ENCODE measurements at places on chromosomes 4 and X.
A peak's percentile ranks its signal among the peaks of the same experiment; 100 is the strongest.

- DNase-seq = peak; percentile 1
Observed at GRCh38 chrX:103343105-103343504, 13.1 kb downstream of the TCEAL7 start.

DNA sequence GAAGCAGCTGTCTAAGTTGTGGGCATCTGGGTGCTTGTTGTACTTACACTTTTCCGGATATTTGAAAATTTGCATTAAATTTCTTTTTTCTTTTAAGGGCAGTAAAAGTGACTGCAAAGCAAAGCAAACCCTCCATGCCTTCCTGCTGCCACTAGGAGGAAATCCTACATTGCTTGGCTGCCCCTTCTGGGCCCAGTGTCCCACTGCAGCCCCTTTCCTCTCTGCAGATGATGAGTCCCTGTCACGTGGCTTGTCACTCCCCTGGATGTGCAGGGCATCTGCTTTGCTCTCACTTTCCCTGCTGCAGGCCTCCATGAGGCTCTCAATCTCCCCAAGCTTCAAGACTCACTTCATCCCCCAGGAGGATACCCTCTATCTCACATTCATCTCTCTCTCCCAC is 12.7 kb downstream of the TSR2 start:
- no peak for DNase-seq

- DNase-seq = no peak
Observed at GRCh38 chrX:9846631-9847030, 60.4 kb downstream of the SHROOM2 start.

DNA sequence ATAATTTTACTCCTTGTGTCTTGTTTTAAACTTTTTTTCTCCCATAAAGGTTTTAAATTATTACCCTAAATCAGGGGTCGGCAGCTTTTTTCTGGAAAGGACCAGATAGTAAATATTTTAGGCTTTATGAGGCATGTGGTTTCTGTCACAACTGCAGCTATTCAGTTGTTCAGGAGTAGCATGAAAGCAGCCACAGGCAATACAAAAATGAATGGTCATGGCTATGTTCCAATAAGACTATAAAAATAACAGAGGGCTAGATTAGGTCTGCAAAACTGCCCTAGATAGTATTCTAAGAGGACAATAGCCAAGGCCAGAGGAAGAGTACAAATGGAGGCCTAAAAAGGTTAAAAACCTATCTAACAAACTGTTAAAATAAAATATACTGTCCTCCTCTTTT is 24.6 kb downstream of the HERC5 start:
- no peak for DNase-seq

DNA sequence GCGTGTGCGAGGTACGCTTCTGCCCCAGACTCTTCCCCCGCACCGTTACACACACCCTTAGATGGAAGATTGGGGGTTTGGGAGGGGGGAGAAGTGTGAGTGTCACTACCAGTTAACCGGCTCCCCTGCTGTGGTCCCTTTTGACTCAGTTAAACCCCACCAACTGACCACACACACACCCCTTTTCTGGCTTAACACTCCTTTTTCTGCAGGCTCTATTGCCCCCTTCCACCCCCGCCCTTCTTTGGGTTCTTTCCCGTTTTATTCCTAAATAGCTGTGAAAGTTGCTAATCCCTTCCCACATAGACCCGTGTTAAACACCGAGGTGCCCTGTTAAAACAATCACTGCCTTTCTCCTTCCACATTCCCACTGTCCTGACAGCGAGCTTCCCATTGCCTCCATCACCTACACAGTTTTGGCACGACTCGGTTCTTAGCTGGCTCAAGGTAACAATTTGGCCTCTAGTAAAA is 3.7 kb upstream of the NR3C2 start:
- DNase-seq = no peak

DNA sequence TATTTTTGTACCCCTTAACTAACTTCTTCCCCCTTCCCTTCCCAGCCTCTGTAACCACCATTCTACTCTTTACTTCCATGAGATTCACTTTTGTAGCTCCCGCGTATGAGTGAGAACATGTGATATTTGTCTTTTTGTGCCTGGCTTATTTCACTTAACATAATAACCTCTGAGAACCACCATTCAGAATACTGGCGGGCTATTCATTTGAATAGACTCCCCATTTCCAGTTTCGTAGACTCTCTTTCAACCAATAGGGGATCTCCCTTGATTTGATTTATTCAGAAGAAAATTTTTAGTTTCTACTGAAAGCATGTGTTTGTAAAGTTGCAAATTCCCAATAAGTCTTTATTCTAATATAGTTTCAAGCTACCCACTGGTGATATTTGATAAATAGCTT is 117.2 kb downstream of the GATB start:
- DNase-seq = no peak

DNA sequence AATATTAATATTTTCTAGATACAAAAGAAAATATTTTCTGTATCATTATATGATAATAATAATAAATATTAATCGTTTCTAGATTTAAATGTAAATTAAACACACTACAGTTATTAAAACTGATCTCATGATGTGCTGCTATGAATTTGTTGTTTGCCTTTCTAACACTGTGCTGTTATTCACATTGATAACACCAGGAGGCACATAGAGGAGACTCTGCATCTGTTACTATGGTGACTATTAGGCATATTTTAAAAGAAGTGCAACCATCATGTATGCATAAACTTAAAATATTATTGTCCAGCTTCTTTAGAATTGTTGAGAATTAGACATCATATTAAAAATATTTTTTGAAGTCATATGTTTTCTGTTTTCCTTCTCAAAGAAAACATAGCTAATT is 11.8 kb upstream of the PDGFC start:
- no peak for DNase-seq

Data from CD14-positive monocyte (primary cell).